ENCODE measurements at places on chromosomes 7 and 10. TPM values are rescaled to one million over a fixed set of nuclear protein-coding genes. Genes with fewer than 3 reads are reported as not detected.

VCL gene
- 312 TPM for total RNA-seq

SPDYE9 gene
- not detected for total RNA-seq

CPEB3 gene
- total RNA-seq: 7.4 TPM

GNG11 gene
- 9.8 TPM for total RNA-seq

MBLAC1 gene
- total RNA-seq: 1.9 TPM

- DNase-seq: no peak
Measured at GRCh38 chr7:156050636-156051569, 238.6 kb upstream of the SHH start.

DNA sequence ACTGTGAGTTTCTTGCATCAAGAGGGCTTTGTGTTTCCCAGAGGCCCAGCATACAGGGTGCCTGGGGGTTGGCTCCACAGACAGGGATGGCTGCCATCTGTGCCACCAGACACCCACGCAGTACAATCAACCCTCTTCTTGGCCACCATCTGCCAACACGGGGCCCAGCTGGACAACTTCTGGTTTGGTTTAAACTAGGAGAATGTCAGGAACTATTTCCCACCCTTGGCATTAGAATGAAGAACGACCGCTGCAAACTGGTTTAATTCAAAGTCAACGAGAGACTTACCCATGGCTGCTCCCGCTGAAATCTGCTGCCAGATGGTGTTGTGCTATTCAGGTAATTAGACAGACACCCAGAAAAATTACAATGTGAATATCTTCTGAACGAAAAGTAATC lies 27.8 kb downstream of the NMT2 start:
- DNase-seq: no peak

- DNase-seq: no peak
Measured at GRCh38 chr10:22825841-22826240, 102.0 kb upstream of the ARMC3 start.

GRCh38 chr10:47012214-47012613 lies 101.0 kb downstream of the PTPN20 start:
- no peak for DNase-seq

- peak; percentile 74 for DNase-seq
Measured at GRCh38 chr10:78763651-78764395, 304.9 kb upstream of the ZMIZ1 start.

DNA sequence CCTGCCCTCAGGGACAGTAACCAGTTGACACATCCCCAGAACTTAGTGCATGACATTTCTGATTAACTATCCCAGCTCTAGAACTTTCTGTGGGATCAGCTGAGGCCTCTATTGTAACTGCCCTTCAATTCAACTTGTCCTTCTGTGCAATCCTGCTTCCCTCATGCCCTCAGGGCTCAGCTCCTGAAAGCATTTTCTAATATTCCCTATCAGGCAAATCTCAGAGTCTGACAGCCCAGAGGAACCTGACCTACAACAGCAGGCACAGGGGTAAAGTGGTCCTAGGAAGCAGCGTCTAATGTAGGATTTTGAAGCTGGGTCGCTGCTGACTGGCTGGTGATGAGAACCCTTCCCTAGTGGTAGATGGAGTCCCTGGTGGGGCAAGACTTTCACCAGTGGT lies 13.6 kb upstream of the STN1 start:
- DNase-seq: no peak

GRCh38 chr10:79348640-79348988 lies 1.3 kb downstream of the PPIF start:
- DNase-seq: no peak

- no peak for DNase-seq
Measured at GRCh38 chr10:49252313-49253034, 46.5 kb upstream of the C10orf71 start.

- DNase-seq: no peak
Measured at GRCh38 chr7:67875558-67875957, 878.9 kb downstream of the TYW1 start.

DNA sequence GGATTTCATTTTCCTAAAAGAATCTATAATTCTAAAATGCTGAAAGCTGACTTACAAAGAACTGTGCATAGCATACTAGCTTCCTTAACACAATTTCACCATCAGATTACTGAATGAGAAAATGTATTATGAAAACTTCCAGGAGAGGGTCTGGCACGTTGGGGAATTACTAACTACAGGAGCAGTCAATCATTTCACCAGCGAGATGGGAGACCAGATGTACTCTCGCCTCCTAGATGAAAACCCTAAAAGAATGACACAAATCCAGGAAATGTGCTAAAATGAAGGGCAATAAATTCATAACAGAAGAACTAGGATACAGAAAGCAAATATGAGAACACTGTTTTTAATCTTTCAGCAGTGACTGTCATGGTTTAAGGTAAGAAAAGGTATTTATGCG lies 330.8 kb downstream of the ABCA13 start:
- no peak for DNase-seq

- no peak for DNase-seq
Measured at GRCh38 chr7:18356191-18356645, 139.3 kb upstream of the HDAC9 start.

Data from aorta (tissue), 5 donors.